ENCODE measurements at places on chromosomes 1 and 21.

GRCh38 chr1:20348326-20348915, 57.7 kb downstream of the VWA5B1 start:
- no peak for DNase-seq

- no peak for DNase-seq
These were observed 364.6 kb upstream of the PROX1 start for GRCh38 chr1:213623064-213623581.

GRCh38 chr1:235131961-235132360, 3.3 kb upstream of the TOMM20 start:
- no peak for DNase-seq

GRCh38 chr1:85584264-85584781, 3.8 kb downstream of the CCN1 start:
- DNase-seq: peak; percentile 98

DNA sequence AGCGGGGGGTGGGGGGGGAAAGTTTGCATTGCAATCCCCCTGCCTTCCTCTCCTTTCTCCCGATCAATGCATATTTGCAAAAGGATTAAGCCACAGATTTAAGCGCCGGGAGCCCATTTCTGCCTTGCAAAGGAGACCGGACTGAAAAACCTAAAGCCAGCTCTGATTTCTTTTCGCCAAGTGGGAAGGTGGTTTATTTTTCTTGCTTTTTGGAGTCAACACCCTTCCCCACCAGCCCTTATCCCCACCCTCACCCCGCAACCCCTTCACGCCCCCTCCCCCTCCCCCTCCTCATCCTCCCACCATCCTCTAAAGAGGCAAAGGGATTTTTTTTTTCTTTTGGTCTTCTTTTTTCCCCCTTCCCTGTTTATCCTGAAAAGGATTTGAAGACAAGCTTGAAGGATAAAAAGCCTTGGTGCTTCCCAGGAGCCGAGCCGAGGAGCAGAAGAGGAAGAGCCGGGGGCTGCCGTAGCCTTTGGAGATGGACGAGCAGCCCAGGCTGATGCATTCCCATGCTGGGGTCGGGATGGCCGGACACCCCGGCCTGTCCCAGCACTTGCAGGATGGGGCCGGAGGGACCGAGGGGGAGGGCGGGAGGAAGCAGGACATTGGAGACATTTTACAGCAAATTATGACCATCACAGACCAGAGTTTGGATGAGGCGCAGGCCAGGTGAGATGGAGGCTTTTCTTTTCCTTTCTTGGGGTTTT, 513 bp downstream of the PBX1 start:
- DNase-seq: no peak

DNA sequence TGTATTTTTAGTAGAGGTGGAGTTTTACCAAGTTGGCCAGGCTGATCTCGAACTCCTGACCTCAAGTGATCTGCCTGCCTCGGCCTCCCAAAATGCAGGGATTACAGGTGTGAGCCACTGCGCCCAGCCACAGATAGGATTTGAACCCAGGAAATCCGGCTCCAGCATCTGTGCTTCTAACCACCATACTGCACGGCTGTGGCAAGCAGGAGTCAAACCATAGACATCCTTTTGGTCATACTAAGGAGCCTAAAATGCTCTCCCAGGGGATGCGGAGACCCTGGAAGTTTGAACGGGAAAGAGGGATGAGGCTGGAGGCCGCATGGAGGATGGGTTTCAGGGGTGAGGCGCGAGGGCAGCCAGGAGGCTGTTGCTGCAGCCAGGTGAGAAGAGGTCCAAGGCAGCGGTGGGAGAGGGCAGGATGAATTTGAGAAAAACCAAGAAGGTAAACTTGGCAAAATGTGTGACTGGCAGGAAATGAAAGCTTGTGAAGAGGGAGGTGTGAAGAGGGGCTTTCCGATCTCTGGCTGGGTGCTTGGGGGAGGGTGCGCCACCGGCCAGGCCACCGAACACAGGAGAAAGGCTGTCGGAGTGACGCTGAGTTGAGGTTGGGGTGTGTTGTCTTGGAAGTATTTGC, 24.0 kb upstream of the CDK18 start:
- no peak for DNase-seq
